ENCODE measurements at places on chromosomes 3 and 15.

DNA sequence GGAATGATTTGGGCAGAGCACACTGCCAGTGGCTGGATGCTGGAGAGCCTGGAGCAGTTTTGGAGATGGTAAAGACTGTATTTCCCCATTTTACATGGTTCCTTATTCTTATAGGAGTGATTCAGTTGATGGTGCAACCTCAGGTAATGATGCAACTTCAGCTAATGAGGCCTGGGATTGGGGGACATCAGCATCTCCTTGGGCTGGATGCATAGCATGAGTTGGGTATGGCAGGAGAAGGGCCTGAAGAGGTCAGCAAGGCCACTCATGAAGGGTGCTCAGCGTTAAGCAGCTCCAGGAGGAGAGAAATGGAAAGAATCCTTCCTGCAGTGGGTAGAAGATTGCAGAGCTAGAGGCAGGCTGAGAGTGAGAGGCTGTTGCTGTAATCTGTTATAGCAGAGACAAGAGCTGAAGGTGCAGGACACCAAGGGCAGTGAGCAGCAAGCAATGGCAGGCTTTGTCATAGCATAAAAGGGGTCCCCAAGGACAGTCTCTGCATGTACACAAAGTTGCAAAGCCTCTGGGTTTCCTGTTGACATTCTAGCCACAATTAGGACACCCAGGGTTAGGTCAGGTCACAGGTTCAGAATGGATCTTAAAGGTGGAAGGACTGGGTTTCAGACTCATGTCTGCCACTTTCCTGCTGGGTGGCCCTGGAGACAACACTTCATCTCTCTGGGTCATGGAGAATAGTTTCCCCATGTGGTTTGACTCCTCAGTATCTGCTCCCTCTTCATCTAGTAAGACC, 29.5 kb upstream of the SNRK start:
- DNase-seq: no peak

DNA sequence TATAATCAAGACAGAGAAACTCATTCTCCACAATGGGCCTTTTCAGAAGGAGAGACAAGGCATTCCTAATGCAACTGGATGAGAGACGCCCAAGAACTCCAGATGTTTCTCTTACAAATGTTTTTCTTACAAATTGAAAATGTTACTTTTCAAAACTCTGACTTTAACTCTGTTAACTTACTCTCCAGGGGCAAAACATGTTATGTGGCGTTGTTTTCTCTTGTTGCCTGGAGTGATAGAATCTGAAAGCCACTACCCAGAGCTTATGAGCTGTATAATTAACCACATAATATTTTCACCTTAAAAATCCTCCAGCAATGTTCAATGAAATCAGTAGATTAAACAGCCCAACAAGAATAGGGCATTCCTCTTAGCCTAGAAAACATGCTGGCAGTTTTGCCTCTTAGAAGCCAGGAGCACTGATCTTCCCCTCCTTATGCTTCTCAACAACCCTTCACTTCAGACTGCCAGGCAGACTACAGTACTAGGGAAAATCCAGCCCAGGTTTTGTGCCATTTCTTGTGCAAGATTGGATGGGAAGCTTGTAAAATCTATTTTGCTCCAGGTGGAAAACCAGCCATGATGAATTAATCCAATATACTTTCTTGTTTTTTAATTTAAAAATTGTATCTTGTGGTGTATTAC, 186.7 kb upstream of the GADL1 start:
- DNase-seq: no peak

DNA sequence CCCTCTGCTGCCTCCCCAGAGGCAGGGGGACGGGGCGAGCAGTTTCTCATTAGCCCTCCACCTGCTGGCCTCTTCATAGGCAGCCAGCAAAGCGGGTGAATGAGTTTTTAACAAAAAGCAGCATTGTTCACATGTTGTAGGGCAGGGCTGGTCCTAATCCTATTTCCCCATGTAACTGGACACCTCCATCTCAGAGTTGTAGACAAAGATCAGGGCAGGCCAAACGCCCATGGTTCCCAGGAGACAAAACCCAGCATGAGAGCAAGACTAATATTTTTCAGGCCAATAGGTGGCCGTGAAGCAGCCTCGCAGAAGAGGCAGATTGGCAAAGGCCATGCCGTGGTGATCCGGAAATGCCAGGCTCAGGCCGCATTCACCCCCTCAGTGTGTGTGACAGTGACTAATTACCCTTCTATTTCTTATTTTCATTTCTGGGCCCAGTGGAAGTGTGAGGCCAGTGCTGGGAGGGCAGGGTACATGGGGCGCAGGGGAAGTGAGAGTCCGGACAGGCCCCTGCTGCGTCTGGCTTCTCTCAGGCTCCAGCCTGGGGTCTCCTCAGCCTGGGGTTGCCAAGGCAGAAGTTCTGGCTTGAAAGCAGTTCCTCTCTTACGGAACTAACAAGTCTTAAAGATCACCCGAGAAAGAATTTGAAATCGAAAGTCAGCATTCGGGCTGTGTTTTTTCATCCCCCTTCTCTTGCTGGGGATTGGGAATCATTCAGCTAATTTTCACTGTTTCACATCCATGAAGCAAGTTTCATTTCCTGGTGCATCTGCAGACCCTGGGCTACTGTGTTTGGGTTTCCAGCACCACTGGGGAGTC, 64.8 kb downstream of the BOC start:
- peak; percentile 72 for DNase-seq

DNA sequence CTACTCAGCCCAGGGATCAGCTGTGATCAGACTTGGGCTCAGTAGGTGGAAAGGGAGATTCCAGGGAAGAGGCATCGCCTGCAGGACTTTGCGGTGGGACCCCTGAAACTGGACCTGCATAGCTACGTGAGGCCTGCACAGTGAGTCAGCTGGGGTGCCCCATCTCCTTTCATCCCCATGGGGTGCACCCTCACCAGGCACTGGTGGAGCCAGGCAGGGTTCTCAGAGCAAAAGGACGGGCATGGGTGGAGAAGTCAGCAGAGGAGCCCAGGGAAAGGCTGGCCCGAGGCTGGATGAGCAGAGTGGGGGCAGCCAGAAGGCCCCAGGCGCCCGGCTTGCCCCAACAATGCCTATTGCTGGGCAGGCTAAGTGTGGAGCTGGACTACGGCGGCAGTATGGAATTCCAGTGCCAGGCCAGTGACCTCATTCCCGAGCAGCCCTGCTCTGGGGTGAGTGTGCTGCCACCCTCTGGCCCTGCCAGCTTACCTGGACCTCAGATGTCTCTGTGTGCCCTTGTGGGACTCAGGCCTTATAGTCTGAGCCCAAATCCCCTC, 19.7 kb downstream of the ACAA1 start:
- no peak for DNase-seq

GRCh38 chr3:153783106-153783505, 338.1 kb upstream of the ARHGEF26 start:
- DNase-seq: no peak

DNA sequence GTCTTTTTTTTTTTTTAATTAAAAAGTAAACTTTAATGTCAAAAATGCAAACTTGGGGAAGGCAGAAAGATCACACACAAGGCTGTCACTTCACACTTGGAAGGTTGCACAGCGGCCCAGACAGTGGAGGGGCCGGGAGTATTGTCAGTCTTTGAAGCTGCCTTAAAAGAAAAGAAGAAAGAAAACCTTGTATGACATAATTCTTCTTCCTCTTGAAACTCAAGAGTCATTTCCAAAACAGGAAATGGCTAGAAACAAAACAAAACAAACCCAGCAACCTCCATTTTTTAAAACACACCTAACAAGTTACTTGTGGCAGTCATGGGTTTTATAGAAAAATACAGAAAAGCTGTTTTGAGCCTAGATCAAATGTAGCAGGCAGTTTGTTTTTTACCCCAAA, 68.1 kb upstream of the MAGI1 start:
- DNase-seq: no peak

DNA sequence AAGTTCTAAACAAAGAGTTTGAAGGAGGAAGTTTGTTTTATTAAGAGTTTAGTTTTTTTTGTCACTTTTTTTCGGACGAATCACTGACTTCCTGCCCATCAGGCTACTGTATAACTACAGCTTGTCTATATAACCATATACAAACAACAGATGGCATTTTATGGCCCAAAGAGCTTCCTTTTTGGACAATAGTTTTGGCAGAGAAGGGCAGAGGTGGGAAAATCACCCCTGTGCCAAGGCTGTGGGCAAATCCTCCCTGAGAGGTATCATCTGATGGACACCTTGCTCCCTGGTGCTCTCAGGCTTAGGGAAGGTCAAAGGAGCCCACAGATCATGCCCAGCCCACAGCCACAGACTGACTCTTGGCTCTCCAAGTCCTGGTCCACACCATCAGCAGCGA, 113.4 kb downstream of the OXNAD1 start:
- no peak for DNase-seq

- no peak for DNase-seq
These were observed 269.7 kb downstream of the OTOL1 start for GRCh38 chr3:161766331-161766730.

GRCh38 chr15:90015749-90016148, 14.6 kb downstream of the ZNF710 start:
- DNase-seq: no peak

DNA sequence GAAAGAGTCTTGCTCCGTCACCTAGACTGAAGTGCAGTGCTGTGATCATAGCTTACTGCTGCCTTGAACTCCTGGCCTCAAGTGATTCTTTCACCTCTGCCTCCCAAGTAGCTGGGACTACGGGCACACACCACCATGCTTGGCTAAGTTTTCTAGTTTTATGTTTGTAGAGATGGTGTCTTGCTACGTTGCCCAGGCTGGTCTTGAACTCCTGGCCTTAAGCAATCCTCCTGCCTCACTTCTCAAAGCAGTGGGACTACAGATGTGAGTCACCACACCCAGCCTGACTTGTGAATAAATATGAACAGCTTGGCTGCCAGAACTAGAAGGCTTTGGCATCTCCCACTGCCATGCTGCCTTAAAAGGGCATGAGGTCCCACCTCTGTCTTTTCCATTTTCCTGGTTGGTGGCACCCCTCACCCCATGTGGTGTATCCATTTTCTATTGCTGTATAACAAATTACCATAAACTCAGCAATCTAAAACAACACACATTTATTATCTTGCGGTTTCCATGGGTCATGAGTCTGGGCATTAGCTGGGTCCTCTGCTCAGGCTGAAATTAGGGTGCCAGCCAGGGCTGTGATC, 44.3 kb downstream of the PTPRG start:
- DNase-seq: no peak

GRCh38 chr15:58590236-58590635, 158.4 kb downstream of the LIPC start:
- no peak for DNase-seq

DNA sequence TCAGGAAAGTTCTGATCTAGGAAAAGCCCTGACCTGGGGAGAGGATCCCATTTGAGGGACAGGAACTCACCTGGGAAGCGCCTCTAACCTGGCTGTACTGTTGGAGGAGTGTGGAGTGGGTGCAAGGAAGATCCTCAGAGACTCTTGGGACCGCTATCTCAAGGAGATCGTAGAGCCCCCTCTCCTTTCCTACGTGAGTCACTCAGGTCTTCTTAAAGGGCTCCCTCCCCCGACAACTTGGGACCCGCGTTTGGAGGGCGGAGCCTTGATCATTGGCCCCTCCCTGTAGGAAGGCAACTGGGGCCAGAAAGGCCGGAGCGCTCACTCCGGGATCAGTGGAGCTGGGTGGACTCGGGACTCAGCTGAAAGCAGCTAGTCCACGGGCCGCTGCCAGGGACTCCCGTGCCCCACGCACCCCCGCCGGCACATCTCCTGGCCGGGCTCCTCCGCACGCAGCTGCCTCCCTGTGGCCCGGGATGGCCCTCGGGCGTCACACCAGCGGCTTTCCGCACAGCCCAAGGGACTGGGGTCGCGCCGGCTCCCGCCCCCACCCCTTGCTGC, 520 bp downstream of the SLC26A6 start:
- DNase-seq: peak; percentile 82

DNA sequence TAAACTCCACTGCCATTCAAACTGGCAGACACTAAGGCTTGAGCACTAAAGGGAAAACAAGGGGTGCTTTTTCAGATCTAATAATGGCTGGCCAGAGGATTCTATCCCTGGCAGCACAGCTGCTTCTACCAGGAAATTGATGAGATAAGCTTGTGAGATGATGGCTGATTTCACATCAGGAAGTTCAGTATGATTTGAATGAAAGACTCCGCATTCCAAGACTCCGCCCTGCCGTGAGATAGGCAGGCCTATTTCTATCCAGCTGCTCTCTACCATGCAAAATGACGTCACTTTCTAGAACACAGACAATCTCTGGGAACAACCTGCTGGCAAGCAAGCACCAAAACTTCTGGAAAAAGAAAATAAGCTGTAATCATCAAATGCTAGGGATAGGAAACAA, 171.8 kb downstream of the WDR76 start:
- DNase-seq: no peak

GRCh38 chr3:41120460-41120859, 78.8 kb upstream of the CTNNB1 start:
- DNase-seq: no peak

DNA sequence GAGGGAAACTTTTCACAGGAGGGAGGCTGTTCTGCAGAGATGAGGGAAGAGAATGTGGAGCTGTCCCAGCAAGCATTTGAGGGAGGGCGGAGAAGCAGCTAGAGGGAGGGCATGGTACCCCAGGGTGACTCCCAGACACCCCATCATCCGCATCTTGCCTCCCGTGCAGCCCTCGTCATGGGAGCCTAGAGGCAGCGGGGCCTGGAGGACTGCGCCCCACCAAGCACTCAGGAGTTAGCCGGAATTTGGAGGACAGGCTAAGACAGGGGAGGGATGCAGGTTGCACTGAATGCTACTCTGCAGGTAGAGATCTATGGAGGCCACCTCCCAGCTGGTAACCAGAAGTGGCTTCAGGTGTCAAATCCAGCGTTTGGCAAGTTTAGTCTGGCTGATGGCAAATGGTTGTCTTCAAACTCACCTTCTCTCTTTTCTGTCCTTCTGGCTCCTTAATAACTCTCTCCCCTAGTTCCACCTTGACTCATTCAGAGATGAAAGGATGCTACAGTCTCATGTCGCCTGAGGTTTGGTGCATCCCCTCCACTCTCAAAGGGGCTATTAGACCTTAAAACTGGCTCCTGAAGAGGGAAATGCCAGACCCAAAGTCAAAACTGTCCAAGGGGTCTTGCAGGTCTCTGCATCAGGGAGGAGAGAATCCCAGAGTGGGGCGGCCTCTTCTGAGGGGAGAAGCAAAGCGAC, 155.9 kb upstream of the TLE3 start:
- no peak for DNase-seq

GRCh38 chr3:87733671-87734367, 325.0 kb downstream of the CGGBP1 start:
- no peak for DNase-seq

- DNase-seq: no peak
These were observed 44.8 kb upstream of the UMPS start for GRCh38 chr3:124685481-124685880.

All from GM19239 (cell line).